ENCODE measurements at places on chromosomes 16 and 17.

DNA sequence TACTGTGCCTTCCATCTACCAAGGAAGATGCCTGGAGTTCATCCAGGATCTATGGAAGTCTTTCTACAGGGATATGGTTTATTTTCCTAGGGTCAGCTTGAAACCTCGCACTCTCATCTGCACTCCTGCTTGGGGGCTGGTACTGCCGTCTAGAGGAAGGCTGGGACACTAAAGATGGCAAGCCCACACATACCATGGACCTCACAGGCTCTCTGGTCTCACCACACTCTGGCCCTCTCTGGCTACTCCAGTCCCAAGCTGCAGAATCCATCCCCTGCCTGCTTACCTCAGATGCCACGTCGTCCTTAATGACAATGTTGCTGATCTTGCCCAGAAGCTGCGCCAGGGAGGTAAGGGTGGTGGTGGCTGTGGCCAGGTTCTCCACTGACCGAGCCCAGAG lies 2.1 kb upstream of the UNC119 start:
- no peak for DNase-seq

DNA sequence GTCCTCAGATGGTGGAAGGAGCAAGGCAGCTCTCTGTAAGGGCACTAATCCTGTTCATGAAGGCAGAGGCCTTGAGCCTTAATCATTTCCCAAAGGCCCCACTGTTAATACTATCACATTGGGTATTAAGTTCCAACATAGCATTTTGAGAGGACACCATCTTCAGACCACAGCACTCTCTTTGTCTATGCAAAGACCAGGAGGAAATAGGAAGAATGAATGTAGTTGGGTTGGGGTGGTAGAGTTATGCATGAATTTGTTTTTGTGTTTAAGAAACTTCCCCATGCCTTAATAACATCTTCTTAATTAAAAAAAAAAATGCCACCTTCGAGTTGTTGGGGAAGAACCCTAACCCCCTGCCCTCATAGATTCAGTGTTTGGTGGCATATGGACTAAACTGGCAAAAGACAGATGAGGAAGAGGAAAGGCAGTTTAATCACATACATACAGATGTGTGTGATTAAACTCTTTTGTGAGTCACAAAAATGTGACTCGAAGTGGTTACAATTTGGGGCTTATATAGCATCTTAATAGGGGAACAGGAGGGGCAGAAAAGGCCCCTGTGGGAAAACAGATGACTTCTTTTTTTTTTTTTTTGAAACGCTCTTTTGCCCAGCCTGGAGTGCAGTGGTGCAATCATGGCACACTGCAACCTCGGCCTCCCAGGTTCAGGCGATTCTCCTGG lies 35.0 kb upstream of the SLC5A10 start:
- DNase-seq, result peak; percentile 16

GRCh38 chr17:49646391-49647255 lies 31.3 kb downstream of the SPOP start:
- DNase-seq, result peak; percentile 92

- DNase-seq, result no peak
These were observed 999.9 kb downstream of the KCNJ18 start for GRCh38 chr17:22692066-22692805.

GRCh38 chr17:40319651-40320540 lies 10.9 kb downstream of the RARA start:
- DNase-seq, result no peak

- no peak for DNase-seq
These were observed 158.6 kb upstream of the ZNF267 start for GRCh38 chr16:31714903-31715504.

DNA sequence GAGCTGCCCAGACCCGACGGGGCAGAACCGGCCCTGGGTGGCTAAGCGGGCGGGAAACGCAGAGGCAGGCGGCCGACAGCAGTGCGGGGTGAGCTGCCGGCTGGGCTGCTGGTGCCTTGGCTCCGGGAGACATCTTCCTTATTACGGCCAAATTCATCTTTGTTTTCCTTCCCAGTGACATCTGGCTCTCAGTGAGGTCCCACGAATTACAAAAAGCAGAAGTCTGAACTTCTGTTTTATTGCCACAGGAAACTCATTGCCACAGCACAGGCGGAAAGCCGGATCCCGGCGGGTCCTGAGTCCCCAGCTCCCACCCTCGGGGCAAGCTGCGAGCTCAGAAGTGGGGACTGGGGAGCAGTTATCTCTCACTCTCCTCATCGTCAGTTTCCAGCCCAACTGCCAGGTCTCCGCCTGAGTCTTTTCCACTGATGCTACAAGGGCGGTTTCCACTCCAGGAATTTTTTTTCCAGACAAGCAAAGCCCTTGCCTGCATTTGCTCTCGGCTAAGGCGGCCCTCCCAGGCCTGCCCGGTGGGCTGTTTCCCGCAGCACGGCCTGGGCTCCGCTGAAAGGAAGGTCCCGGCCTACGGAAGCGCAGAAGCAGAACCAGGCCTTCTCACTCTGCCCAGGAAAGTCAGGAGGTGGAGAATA lies 40.3 kb downstream of the CBFA2T3 start:
- no peak for DNase-seq

GRCh38 chr17:72302735-72303134 lies 181.9 kb downstream of the SOX9 start:
- no peak for DNase-seq

GRCh38 chr17:9985646-9986045 lies 80.6 kb upstream of the RCVRN start:
- DNase-seq, result no peak

DNA sequence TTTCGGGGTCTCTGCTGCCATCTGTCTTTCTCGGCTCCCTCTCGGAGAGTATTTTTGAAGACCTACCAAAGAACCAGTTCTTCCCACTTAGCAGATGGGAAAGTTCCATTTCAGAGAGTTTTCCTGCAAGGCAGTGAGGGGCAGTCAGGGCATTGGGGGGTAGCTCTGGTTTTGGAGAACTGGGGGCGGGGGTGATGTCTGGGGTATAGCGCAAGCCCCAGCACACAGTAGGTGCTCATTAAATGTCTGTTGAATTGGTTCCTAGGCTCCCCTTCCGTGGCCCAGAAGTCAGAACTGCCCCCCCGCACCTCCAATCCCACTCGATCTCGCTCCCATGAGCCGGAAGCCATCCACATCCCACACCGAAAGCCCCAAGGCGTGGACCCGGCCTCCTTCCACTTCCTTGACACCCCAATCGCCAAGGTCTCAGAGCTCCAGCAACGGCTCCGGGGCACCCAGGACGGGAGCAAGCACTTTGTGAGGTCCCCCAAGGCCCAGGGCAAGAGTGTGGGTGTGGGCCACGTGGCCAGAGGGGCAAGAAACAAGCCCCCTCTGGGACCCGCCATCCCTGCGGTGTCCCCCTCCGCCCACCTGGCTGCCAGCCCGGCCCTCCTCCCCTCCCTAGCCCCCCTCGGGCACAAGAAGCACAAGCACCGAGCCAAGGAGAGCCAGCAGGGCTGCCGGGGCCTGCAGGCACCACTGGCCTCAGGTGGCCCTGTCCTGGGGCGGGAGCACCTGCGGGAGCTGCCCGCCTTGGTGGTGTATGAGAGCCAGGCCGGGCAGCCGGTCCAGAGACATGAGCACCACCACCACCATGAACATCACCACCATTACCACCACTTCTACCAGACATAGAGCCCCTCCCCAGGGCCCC lies 47.9 kb downstream of the SNX20 start:
- no peak for DNase-seq

DNA sequence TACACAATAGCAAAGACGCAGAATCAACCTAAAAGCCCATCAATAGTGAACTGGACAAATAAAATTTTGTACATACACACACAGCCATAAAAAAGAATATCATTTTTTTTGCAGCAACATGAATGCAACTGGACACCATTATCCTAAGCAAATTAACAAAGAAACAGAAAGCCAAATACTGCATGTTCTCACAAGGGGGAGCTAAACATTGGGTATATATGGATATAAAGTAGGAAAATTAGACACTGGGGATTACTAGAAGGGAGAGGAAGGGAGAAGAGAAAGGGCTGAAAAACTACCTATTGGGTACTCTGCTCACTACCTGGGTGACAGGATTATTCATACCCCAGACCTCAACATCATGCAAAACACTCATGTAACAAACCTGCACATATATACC lies 28.2 kb downstream of the ADAMTS18 start:
- peak; percentile 32 for DNase-seq

GRCh38 chr17:32873114-32873513 lies 3.8 kb downstream of the MYO1D start:
- DNase-seq, result no peak

DNA sequence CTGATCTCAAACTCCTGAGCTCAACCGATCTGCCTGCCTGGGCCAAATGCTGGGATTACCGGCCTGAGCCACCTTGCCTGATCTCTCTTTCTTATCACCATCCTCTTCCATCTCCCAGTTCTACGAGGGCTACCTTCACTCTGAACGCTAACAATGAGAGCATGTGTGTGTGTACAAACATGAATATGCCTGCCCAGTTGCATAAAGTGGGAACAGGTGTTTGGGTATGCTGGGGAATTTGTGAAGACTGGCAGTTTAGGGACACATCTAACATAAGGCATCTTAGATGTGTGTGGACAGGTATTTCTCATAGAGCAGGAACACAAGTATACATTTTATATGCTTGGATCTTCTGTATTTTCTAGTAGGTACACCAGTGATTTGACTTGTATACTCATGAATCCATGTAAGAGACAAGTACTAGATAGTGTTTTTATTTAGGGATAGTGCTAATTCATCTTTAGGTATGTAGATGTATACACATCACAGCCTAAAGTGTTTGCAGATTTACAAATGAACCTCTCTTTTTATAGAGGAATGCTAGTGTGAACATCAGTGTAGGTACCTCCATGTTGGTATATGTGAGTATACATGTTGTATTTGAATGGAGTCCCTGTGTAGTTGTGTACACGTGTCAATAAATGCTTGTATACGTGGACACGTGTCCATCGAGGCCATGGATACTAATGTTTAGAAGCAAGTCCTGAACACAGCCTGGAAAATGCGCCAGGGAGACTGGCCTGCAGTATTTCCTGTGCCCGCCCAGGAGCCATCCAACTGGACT lies 1.2 kb upstream of the DLX4 start:
- DNase-seq, result no peak

- no peak for DNase-seq
These were observed 32.4 kb upstream of the ENPP7 start for GRCh38 chr17:79698146-79698846.

DNA sequence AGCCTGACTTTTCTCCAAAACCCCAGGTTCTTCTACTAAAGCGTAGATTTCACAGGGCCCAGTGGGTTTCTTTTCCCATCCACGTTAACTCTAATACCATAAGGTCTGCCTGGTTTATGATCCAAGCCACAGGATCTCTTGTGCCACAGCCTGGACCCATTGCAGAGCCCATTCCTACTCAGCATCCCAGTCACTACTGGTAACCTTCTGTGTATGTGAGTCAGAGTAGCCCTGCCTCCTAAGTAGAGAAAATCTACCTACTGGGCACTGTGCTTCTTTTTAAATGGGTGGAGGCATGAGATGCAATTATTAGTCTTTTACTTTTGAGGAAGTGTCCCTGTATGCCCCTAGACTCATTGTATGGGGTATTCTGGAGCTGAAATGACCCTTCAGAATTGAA lies 13.5 kb downstream of the CCL11 start:
- no peak for DNase-seq

All from fibroblast of lung (primary cell).